ENCODE measurements at places on chromosomes 6 and 20.

DNA sequence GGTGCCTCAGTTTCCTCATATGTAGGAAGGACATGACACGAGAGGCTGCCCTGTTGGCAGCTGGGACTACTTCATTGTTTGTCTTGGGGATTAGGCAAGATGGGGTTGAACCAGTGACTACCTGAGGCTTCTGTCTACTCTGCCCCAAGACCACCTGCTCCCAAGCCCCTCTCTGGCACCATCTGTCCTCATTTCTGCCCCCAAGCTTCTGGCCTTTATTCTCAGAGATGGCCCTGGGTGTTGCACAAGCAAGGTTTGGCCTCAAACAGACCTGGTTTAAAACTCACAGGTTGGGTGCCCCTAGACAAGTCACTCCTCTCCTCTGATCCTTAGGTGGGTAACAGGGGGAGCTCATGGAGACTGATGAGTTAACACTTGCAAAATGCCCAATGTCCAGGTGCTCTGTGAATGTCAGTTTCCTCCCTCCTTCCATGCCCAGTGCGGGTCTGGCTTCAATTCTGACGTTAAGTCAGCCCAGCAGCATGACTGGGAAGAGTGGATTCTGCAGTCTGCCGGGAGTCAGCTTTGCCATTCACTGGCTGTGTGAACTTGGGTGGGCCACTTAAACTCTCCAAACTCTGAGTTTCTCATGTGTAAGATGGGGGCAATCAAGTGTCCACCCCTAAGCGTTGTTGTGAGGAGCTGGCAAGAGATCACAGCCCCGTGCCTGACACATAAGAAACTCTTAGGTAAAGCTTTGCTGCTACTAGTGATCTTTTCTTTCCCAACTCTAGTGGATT lies 84.5 kb upstream of the TOX2 start:
- no peak for DNase-seq

GRCh38 chr20:63532449-63532971 lies 4.7 kb downstream of the PTK6 start:
- no peak for DNase-seq

DNA sequence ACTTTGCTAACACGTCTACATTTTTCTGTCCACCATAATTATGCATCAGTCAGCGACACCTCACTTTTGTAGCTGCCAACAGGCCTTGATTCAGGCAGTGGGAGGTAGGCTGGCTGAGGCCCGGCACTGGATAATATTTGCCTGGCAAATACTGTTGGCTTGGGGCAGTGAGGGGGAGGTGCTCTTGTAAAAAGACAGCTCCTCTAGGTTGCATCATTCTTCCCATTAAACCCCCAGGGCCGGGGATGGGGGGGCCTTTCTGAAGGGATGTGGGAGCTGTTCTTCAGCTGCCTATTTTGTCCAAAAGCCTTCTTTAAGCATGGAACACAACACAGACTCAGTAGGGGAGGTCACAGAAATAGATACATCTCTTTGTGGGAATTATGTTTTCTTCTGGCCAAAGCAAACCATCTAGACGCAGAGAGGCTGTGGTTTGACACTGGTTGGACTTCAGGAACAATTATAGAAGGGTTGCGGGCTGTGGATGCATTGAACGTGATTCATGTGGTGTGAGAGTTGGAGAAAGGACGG lies 338.3 kb upstream of the NT5E start:
- DNase-seq: no peak

DNA sequence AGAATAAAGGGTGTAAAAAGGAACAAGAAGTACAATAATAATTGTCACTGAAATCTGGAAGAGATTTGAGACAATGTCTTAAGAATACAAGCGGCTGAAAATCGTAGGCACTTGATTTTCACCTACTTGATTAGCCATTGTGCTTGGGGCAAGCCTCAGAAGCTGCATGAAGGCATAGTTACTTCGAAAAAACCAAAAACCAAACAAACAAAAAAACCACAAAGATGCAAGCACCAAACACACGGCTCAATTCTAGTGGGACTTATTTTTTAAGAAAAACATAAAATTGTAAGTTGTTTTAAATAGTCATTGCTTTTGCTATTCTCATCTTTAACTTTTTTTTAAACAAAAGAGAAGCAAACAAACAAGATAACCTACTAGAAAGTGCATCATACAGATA lies 235.6 kb downstream of the OGFRL1 start:
- no peak for DNase-seq

- no peak for DNase-seq
Observed at GRCh38 chr20:44174996-44175765, 11.8 kb downstream of the JPH2 start.

DNA sequence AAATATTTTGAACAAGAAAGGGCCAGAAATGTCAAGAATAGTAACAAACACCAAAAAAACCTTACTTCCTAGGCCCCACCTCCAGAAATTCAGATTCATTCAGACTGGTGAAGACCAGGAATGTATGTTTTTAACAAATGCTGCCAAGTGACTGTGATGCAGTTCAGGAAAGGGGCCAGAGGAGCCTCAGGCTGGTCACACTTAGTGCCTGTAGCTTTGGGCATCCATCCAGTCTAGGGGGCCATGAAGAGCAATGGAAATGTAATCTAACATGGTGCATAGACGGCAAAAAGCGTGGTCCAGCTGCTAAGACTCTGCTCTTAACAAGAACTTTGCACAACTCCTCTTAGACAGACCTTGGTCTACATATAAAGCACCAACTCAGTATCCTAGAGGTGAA lies 7.1 kb downstream of the GJA1 start:
- DNase-seq: no peak

- DNase-seq: no peak
Observed at GRCh38 chr6:82893889-82894652, 171.6 kb downstream of the UBE3D start.

- DNase-seq: no peak
Observed at GRCh38 chr20:6238421-6238820, 115.6 kb upstream of the FERMT1 start.

- DNase-seq: peak; percentile 71
Observed at GRCh38 chr20:36574366-36575135, 1.2 kb downstream of the TGIF2 start.
